ENCODE measurements at places on chromosomes 5 and 9. TPM values are rescaled to one million over a fixed set of nuclear protein-coding genes. Genes with fewer than 3 reads are reported as not detected.

DNA sequence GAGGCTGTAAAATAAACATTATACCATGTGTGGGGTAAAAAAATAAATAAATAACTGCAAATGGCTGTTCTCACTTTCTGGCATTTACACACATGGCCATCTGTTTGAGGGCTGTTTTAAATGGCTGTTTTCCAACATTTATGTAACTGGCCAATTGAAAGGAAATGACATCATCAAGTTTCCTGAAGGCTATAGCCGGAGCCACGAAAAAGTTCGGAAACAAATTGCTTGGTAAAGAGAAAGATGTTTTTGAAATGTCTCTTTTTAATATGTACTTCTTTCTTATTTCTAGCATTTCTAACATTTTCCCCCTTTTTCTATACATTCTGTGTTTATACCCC, 95.4 kb upstream of the DAB2 start:
- no peak for DNase-seq

DNA sequence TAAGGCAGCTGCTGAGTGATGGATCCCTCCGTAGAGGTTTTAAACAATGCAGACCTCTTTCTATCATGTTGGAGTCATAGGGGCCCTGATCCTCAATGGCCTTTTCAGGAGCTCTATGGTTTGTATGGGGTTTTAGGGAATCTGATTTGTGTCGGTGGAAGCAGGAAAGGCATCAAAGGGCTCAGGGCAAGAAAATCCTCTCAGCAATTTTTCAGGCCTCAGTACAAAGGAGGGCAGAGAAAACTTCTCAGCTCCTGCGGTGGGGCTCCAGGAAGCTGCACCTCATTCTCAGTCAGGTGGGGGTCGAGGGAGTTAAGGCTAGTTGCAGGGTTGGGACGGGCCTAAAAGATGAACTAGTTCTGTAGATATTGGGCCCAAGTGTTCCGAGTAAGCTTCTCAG, 35.0 kb downstream of the GLRA1 start:
- no peak for DNase-seq

GRCh38 chr5:172939071-172939470, 20.2 kb upstream of the RPL26L1 start:
- DNase-seq = no peak

- DNase-seq = no peak
Observed at GRCh38 chr9:23120630-23121029, 674.0 kb downstream of the DMRTA1 start.

The ARID3C gene
- polyA plus RNA-seq = not detected

GRCh38 chr9:135589596-135590485, 28.3 kb downstream of the PAEP start:
- DNase-seq = no peak

DNA sequence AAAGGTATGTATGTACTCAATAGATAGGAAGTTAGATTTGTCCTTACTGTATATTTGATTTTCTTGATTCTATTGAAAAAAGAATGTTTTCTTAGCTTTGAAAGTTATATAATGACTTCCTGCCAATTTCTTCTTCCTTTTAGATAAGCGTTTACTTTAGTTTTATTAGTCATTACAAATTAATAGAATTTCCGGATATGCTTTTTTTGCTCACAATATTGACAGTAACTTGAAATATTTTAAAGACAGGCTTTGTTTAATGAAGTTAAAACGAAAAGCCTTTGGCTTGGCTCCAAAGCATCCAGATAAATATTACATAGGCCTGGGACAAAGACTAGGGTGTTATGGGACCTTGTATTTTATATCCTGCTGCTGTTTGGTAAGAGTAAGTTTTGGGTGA, 49.5 kb downstream of the CWC27 start:
- DNase-seq = no peak

- DNase-seq = no peak
Observed at GRCh38 chr5:40124367-40124766, 555.3 kb upstream of the PTGER4 start.

DNA sequence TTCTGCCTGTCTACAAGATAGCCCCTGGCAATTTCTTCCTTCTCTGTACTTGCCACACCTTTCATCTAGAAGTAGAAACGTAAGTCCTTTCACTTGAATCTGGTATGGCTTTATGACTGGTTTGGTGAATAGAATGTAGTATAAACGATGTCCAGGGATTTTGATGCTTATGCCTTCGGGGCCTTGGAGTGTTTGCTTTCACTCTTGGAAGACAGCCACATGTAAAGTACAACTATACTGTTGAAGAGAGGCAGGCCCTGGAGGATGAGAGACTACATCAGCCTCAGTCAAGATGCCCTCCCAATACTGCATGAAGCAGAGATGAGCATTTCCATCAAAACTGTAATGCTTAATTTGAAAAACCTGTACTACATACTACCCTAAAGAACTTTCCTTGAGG, 553.8 kb upstream of the C9orf72 start:
- no peak for DNase-seq

The FAM174A gene
- 17.6 TPM for polyA plus RNA-seq

GRCh38 chr5:45295231-45295630, 400.9 kb downstream of the HCN1 start:
- no peak for DNase-seq

GRCh38 chr9:130921989-130922892, 16.8 kb downstream of the FIBCD1 start:
- DNase-seq = no peak

DNA sequence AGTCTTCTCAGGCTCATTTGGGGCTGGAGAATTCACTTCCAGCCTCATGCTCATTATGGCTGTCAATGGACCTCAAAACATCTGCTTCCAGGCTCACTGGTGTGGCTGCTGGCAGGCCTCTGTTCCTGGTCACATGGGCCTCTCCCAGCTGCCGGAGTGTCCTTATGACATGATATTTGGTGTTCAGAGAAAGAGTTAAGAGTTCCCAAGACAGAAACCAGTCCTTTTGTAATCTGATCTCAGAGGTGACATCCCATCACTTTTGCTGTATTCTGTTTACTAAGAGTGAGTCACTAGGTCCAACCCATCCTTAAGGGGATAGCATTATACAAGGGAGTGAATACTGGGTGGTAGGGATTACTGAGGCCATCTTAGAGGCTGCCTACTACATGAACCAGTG, 104.6 kb downstream of the CACNA1B start:
- no peak for DNase-seq

The ADGRD2 gene
- polyA plus RNA-seq = 1.0 TPM
